Hepatic stellate cell (primary cell): ENCODE measurements at places on chromosomes 13 and 19.

- peak; percentile 97 for DNase-seq
Measured at GRCh38 chr19:38387550-38388348, at the start of gene GGN. TSS of gene GGN (minus strand) at chr19:38388034. CDS start at chr19:38387261, 773 bp downstream.

DNA sequence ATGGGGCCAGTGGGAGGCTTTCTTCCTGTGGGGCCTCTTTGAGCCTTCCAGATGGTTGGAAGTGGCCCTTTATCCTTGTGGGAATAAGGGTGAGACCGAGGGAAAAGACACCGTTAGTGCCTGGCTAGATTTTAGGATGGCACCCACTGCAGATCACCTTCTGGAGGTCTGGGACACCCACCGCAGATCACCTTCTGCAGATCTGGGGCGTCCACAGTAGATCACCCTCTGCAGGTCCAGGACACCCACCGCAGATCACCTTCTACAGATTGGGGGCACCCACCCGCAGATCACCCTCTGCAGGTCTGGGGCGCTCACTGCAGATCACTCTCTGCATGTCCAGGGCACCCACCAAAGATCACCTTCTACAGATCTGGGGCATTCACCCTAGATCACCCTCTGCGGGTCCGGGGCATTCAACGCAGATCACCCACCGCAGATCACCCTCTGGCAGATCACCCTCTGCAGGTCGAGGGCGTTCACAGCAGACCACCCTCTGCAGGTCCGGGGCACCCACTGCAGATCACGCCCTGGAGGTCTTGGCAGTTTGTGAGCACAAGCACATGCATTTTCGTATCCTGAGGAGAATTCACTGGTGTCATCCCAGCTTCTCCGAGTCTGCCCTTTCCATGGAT lies 153.4 kb upstream of the TSHZ3 start:
- DNase-seq: no peak

- no peak for DNase-seq
Measured at GRCh38 chr13:24663586-24663985, 16.6 kb upstream of the ATP12A start.

GRCh38 chr19:4152241-4152998 lies 1.0 kb upstream of the CREB3L3 start:
- no peak for DNase-seq

DNA sequence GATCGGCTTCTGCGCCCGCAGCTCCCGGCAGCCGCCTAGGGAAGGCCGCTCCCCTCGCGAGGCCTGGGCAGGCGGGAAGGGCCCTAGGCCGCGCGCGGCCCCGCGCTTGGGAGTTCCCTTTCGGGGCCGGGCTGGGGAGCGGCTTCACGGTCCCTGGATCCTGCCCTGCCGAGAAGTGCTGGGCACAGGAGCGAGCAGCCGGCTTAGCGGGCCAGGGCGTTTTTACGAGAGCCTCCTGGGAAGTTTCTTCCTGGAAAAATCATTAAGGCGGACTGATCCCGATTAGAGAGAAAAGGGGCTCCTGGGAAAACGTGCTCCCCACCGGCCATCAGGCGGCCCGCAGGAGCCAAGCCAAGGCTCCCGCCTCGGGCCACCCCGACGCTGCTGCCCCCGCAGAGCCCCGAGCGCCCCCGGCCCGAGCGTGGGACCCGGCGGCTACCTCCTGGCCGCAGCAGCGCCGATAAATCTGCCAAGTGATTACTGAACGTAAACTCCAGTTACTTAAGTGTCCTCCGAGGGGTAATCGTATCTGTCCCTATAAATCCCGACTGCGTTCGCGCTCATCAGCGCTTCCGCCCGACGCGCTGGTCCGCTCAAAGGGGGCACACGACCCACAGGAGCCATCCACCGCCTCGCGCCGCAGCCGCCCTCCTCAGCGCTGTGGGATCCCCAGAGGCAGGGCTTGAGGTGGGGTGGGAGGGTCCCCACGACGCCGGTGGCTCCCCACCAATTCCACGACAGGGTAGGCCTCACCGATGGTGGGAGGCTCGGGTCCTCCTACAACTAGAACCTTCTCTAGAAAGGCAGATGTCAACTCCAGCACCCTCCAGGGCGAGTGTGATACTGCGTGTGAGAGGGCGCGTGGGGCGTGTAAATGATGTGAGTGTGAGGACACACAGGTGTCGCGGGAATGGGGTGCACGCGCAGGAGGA lies 2.8 kb downstream of the ZIC5 start:
- DNase-seq: no peak

GRCh38 chr13:51323824-51324511 lies 15.5 kb upstream of the SERPINE3 start:
- no peak for DNase-seq
